Gastroesophageal sphincter (tissue), 4 donors: ENCODE measurements at places on chromosomes 6 and 20. TPM values are rescaled to one million over a fixed set of nuclear protein-coding genes. Genes with fewer than 3 reads are reported as not detected.
A peak's percentile ranks its signal among the peaks of the same experiment; 100 is the strongest.

- H3K4me1 ChIP-seq = peaks cover 12% of the 10 kb centered on the region
- H3K4me3 ChIP-seq = no peak overlapping the region
- no peaks in the 10 kb centered on the region for H3K36me3 ChIP-seq
- peak overlapping the region; percentile 61 for H3K27ac ChIP-seq
- H3K27me3 ChIP-seq = no peaks in the 10 kb centered on the region
Measured at GRCh38 chr6:14361297-14361696, 243.7 kb downstream of the CD83 start.

DNA sequence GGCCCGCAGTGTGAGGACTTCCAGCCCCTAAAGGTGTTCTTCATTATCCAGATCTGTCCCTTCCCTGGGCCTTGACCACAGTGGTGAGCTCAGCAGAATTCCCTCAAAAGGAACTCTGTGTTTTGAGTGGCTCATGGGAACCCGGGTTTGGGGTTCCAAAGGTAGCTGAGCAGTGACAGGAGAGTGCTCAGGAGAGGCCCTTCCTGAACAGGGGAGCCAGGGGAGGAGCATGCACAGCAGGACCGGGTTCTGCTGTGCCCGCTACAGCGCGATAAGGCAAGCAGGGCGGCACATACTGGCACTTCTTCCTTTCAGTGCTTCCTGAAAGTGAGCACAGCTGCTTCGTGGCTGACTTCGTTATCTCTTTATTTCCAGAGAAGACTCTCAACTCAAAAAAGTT, 88.3 kb downstream of the SSR1 start:
- peak overlapping the region; percentile 14 for H3K27ac ChIP-seq
- H3K4me1 ChIP-seq = peaks cover 5% of the 10 kb centered on the region
- no peak for ATAC-seq
- H3K36me3 ChIP-seq = peaks cover 71% of the 10 kb centered on the region
- no peaks in the 10 kb centered on the region for H3K27me3 ChIP-seq

- no peaks in the 10 kb centered on the region for H3K36me3 ChIP-seq
- no peak overlapping the region for H3K4me3 ChIP-seq
- H3K4me1 ChIP-seq = peaks cover 34% of the 10 kb centered on the region
- no peak for ATAC-seq
- no peak overlapping the region for H3K27ac ChIP-seq
Measured at GRCh38 chr20:46307999-46308257, 370 bp downstream of the CDH22 start.

GRCh38 chr6:65452333-65452732, 254.7 kb downstream of the EYS start:
- no peak overlapping the region for H3K4me3 ChIP-seq
- no peaks in the 10 kb centered on the region for H3K4me1 ChIP-seq
- no peak for ATAC-seq
- H3K27ac ChIP-seq = no peak overlapping the region
- H3K27me3 ChIP-seq = no peaks in the 10 kb centered on the region
- no peaks in the 10 kb centered on the region for H3K36me3 ChIP-seq

DNA sequence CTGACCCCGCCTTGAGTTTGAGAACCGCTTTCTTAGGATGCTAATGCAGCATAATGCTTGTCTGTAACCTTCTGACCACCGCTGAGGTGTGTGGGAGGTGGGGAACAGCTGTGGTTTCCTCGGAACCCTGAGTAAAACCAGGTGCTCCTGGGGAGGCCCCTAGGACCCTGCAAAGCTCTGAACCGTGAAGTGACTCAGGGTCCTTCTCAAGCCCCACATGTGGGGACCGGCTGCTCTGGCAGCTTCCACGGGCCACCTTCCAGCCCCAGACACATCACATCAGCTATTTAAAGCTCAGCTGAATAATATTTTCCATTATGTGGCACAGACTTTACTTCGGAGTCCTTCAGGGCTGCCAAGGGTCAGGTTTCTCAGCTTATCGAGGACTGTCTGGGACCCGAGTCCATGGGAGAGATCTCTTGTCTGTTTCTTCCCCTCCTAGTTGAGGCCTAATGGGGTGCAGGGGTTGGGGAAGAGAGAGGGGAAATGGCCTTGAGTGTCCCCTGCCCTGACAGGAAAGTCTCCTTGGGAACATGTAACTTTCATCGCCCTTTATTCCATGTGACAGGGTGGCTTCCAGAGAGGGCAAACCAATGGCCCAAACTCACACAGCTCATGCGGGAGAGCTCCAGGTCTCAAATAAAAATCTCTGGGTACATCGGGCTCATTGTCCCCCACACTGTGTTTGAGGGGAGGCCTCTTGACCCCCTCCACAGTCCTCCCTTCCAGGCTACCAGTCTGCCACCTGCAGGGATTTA, 186.1 kb upstream of the SLC24A3 start:
- no peaks in the 10 kb centered on the region for H3K27me3 ChIP-seq
- H3K4me1 ChIP-seq = no peaks in the 10 kb centered on the region
- H3K36me3 ChIP-seq = no peaks in the 10 kb centered on the region
- ATAC-seq = peak; percentile 25

- no peaks in the 10 kb centered on the region for H3K4me1 ChIP-seq
- no peak overlapping the region for H3K4me3 ChIP-seq
- no peak for ATAC-seq
Measured at GRCh38 chr20:8803065-8803464, 265.8 kb upstream of the PLCB4 start.

DNA sequence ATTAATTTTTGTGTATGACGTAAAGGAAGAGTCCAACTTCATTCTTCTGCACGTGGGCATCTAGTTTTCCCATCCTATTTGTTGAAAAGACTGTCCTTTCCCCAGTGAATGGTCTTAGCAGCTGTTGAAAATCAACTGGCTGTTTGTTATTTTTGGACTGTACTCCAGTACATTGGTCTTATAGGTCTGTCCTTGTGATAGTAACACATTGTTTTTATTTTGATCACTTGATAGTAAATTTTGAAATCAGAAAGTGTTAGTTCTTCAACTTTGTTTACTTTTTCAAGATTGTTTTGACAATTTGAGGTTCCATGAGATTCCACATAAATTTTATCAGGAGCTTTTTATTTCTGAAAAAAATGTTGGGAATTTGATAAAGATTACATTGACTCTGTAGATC, 280.2 kb upstream of the FOXQ1 start:
- no peaks in the 10 kb centered on the region for H3K36me3 ChIP-seq
- no peak overlapping the region for H3K4me3 ChIP-seq
- no peak for ATAC-seq
- no peaks in the 10 kb centered on the region for H3K27me3 ChIP-seq
- no peak overlapping the region for H3K27ac ChIP-seq

GRCh38 chr6:33677143-33677660, 34.3 kb downstream of the UQCC2 start:
- H3K4me3 ChIP-seq = no peak overlapping the region
- H3K27me3 ChIP-seq = peaks cover 31% of the 10 kb centered on the region
- H3K36me3 ChIP-seq = peaks cover 88% of the 10 kb centered on the region
- ATAC-seq = no peak
- no peak overlapping the region for H3K27ac ChIP-seq

GRCh38 chr20:62734881-62735280, 26.2 kb downstream of the NTSR1 start:
- H3K4me1 ChIP-seq = no peaks in the 10 kb centered on the region
- ATAC-seq = no peak
- H3K27ac ChIP-seq = no peak overlapping the region
- no peaks in the 10 kb centered on the region for H3K36me3 ChIP-seq

- H3K36me3 ChIP-seq = no peaks in the 10 kb centered on the region
- no peak for ATAC-seq
- no peak overlapping the region for H3K27ac ChIP-seq
- no peaks in the 10 kb centered on the region for H3K4me1 ChIP-seq
- H3K4me3 ChIP-seq = no peak overlapping the region
Measured at GRCh38 chr20:18728165-18728869, 85.3 kb upstream of the SCP2D1 start.

DNA sequence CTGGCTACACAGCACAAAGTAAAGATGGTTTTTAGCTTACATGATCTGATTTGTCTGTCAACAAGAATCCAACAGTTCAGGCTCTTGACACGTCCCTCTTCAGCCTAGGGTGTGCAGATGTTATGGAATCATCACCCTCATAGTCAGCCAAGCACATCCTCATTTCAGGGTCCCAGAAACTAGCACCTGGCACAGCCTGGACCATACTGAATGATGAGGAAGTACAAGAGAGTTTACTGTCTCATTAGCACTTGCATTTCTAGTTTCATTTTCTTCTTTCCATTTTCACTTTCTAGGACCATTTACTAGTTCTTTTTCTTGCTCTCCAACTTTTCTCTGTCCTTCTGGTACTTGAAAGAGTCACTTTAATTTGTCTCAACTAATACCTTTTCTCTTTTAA, 6.5 kb downstream of the RIPOR2 start:
- no peaks in the 10 kb centered on the region for H3K4me1 ChIP-seq
- H3K4me3 ChIP-seq = no peak overlapping the region
- no peak overlapping the region for H3K27ac ChIP-seq
- H3K27me3 ChIP-seq = peaks cover 14% of the 10 kb centered on the region
- no peak for ATAC-seq
- no peaks in the 10 kb centered on the region for H3K36me3 ChIP-seq

The SDHAF4 gene
- 11.2 TPM for total RNA-seq

The TMEM151B gene
- total RNA-seq = not detected

The TSPO2 gene
- not detected for total RNA-seq

The SULF2 gene
- total RNA-seq = 41.2 TPM

The HCRTR2 gene
- total RNA-seq = 0.42 TPM

The OLIG3 gene
- not detected for total RNA-seq

The ECT2L gene
- not detected for total RNA-seq

The GDAP1L1 gene
- total RNA-seq = not detected

The C20orf204 gene
- total RNA-seq = not detected

The BTN1A1 gene
- total RNA-seq = not detected

The IL17A gene
- total RNA-seq = not detected

The KIF25 gene
- not detected for total RNA-seq

The PSORS1C1 gene
- 0.12 TPM for total RNA-seq
